Activated CD8-positive, alpha-beta memory T cell treated with anti-CD3 and anti-CD28 coated beads, Interleukin-2, amount 50 U/mL, for 48 hours (primary cell): ENCODE measurements at places on chromosomes 5 and 9.
A peak's percentile ranks its signal among the peaks of the same experiment; 100 is the strongest.

- peak; percentile 89 for DNase-seq
Measured at GRCh38 chr5:73451224-73452130, 2.9 kb upstream of the FOXD1 start.

- no peak for DNase-seq
Measured at GRCh38 chr5:97547999-97548738, 365.1 kb upstream of the RIOK2 start.

- DNase-seq = no peak
Measured at GRCh38 chr9:74784506-74784905, 103.2 kb downstream of the TRPM6 start.

DNA sequence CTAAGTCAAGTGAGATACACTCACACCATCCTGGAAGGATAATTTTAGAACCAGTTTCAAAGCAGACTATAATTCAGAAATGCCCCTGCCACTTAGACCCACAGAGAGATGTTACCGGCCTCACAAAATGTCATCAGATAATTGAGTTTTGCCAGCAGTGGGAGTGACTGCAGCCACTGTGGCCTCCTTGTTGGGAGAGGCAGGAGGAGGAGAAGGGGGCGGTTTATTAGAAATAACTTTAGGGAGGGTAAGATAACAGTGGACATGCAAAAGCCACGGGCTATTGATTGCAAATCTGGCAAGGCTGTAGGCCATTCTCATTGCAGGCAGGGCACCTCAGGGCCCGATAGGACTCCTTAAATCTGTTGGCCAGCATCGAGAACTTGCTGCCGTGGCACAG is 13.4 kb downstream of the GRXCR2 start:
- DNase-seq = no peak

DNA sequence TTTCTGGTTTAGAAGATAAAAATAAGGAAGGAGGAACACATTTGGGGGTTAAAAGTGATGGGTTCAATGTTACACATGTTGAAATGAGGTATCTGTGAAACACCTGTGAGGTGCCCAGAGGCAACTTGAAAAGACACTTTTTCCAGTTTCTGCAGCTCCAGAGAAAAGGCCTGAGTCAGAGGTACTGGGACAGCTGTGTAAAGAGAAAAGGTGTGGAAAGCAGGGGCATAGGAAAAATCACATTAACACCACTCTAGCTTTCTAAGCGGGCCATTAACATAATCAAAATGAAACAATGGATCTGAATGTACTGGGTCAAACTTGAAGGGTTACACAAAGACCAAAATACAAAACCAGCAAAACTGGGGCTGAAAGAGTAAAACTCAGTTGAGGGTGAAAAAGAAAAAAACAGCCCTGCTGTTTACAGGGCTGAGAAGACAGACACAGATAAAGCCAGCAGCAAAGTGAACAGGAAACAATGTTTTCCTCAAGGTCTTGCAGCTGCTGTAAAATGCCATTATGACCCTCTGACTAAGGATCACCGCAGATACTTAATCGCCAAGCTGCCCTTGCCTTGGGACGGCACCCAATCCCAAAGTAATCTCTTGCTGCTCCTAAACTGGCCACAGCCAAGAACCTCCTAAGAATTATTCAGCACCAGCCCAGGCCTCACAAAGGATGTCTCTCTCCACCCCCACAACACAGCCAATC is 104.7 kb downstream of the DROSHA start:
- DNase-seq = no peak

DNA sequence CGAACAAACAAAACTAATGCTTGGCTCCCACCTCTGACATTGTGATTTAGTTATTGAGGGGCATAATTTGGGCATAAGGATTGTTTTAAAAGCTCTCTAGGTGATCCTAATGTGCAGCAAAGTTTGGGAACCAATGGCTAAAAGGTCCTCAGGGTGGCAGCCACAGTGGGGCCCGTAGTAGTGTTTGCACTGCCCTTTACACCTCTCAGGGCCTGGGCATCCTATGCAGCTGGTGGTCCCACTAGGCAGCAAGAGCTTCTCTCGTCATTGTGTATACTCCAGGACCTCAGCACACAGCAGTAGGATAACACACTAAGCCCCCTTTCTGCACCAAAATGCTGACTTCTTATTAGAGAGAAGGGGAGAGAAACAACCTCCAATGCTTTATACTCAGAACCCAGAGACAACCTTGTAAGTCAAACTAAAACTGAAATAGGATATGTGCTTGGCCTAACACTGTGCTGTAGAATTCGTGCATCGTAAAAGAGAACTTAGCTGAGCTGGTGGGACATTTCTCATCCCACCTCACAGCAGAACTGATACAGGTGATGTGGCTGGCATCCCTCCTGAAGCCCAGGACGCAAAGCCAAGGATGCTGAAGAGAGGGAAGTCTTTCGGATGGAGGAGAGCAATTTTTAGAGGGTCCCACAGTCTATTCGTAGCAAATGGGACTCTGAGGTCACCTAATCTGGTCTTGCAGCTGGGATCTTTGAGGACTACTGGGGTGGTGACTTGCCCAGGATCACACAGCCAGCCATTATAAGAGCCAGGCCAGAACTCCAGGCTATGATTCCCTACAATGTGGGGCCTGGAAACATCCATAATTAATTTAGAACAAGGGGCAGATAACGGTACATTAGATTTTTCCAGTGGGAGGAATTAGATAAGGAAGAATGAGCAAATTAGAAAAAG is 1.2 kb downstream of the GLRX start:
- DNase-seq = no peak

- DNase-seq = no peak
Measured at GRCh38 chr9:72274916-72275315, 90.1 kb downstream of the ZFAND5 start.

DNA sequence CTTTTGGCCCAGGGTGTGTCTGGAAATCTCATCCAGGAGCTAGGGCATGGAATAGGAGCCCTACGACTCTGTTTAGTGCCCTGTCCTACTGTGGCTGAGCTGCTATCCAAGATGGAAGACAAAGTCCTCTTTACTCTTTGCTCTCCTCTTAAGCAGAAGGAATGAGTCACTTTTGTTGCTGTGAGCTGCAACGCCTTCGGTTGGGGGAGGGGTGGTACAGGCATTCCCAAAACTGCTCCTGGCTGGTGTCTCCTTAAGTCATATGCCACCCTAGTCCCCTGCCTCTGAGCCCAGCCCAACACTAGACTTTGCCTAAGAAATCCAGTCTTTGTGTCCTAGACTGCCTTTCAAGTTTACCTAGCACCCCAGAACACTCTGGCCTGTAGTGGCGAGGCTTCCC is 99.9 kb downstream of the PRR16 start:
- no peak for DNase-seq

- no peak for DNase-seq
Measured at GRCh38 chr5:133467826-133468463, 144.4 kb downstream of the FSTL4 start.

DNA sequence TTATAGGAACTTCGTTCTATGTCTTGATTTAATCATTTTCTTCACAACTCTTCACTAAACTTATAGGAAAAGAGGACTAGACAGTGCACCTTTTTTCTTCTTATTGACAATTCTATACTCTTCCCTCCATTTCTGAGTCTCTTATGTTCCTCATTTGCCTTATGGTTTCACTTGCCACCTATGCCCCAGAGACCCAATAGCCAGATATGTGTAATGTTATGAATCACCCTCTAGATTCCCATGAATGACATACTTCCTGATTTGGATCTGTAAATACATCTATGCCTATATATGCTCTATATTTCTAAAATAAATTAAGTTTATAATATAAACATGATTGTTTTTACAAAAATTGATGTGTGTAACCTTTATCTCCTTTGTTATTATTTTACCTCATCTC is 514.1 kb upstream of the MEF2C start:
- no peak for DNase-seq

DNA sequence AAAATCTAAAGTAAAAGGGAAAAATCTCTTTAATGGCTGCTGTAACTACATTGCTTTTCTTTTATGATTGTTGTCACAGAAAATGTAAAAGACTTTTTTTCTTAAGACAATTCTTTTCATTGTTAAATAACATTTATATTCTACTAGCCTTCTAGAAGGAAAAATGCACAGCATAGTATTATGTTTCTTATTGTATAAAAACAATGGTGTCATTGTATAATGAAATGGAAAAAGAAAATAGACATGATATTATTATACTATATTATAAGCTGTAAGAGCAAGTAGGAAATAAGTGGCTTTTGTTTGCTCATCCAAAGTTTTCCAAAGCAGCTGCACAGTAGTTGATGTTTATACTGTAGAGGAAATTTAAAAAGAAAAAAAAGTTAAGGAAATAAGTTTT is 1021.7 kb downstream of the EFNA5 start:
- no peak for DNase-seq

GRCh38 chr9:109912726-109913460 is 132.9 kb downstream of the PALM2AKAP2 start:
- DNase-seq = no peak

DNA sequence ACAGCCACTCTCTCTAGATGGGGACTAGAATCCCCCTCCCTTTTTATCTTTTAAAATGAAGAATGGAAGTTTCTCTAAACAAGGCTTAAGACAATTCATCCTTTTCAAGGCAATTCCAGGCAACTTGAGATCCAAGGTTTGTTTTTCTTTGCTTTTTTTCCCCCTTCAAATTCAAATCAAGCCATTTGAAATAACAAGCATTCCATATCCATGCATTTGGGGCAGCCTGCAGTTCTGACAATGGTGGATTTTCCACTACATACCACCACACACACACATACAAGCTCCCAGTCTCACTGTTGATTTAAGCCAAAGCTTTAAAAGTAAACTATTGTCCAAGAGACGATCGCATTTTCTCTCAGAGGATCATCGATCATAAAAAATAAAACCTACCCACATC is 424 bp downstream of the INSYN2B start:
- DNase-seq = no peak
